HT-29 (cell line): ENCODE measurements at places on chromosomes 4 and X.

DNA sequence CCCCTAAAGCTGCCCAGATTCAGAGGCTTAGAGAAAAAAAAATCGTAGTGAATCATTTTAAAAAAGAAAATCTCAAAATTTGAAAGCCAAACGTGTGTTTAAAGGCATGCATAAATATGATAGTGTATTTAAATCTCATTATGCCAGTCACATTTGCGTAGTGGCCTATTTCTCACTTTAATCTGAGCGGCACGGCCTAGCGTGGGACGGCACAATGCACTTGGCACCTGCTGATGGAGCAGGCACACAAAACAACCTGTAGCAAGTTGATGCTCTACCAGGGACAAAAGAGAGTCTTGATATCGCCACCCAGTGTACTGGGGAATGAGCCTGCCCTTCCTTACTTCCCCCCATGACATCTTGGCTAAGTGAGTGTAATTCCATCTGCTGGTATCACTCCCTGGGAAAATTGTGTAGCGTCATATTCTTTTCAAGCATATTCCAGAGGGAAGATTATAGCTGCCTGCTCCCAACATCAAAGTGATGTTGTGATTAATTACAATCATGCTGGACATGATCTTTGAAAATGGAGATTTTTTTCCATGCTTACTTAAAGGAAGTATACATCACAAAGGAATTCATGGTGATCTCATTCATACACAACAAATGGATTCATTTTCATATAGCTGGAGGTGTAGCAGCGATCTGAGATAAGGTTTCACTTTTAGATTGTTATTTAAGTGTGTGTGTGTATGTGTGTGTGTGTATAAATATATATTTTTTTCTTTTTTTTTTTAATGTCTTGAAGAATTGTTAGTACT is 138.8 kb downstream of the DCTD start:
- DNase-seq = no peak

DNA sequence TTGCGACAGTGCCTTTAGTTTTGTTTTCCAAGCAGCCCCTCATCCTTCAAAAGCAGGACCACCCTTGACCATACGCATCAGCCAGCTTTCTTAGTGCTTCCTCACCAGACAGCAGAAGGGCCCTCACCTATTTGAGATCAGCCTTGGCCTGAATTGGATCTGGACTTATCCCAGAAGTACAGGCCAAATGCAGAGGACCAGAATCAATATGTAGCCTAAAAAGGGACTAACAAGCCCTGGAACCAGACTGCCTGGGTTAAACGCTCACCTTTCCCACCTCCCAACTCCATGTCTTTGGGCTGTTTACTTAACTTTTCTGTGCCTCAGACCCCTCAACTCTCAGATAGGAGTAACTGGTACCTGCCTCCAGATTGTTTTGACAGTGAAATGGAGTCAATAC is 77.7 kb upstream of the ATP6AP2 start:
- DNase-seq = no peak

DNA sequence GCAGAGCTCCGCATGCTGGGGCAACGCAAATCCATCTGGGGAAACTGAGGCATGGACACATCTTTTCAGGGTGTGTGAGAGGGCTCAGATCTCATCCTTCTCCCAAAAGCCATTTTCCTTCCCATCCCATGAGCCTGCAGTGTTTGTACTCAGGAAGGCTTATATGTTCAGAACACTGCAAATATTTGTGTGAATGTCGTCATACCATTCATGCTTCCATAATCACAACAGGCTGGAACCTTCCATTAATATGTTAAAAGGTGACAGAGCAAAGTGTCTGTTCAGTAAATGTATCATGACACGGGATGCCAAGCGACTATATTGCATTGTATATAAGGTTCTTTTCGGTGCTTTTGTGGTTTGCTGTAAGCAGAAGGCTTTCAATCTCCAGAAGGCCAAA is 8.5 kb downstream of the TRIML1 start:
- no peak for DNase-seq

- DNase-seq = peak; percentile 74
These were observed 196.7 kb downstream of the HS3ST1 start for GRCh38 chr4:11232015-11232414.
